ENCODE measurements at places on chromosomes 16 and 17. TPM values are rescaled to one million over a fixed set of nuclear protein-coding genes. Genes with fewer than 3 reads are reported as not detected.

Gene CPHXL2
- total RNA-seq, result not detected

- no peak for DNase-seq
- H3K27me3 ChIP-seq, result no peaks in the 10 kb centered on the region
- no peaks in the 10 kb centered on the region for H3K4me1 ChIP-seq
Observed at GRCh38 chr16:64900517-64900916, 221.3 kb downstream of the CDH11 start.

DNA sequence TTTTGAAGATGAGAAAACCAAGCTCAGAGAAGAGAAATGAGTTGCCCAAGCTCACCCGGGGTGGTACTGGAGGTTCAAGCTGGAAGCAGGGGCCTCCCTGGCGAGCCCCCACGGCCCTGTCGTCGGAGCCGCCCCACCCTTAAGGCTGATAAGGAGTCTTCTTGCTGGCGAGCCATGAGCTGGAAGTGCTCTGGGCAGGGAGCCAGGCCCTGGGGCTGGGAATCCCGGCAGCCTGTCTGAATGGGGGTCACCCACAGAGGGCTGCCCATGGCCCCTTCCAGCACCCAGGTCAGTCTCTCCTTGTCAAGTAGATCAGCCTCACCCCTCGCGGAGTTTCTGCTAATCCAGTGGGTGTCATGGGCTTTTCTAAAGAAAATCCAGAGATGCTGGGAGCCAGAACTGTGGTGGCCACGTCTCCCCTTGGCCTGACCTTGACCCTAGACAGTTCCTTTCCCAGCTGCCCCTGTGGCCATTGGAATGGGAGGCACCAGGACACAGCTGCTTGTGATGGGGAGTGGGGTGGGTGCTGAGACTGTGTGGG lies 1.2 kb upstream of the P2RX1 start:
- no peaks in the 10 kb centered on the region for H3K36me3 ChIP-seq
- no peak for DNase-seq
- no peak overlapping the region for H3K4me3 ChIP-seq
- no peak overlapping the region for H3K27ac ChIP-seq
- no peaks in the 10 kb centered on the region for H3K27me3 ChIP-seq
- H3K4me1 ChIP-seq, result peaks cover 24% of the 10 kb centered on the region

DNA sequence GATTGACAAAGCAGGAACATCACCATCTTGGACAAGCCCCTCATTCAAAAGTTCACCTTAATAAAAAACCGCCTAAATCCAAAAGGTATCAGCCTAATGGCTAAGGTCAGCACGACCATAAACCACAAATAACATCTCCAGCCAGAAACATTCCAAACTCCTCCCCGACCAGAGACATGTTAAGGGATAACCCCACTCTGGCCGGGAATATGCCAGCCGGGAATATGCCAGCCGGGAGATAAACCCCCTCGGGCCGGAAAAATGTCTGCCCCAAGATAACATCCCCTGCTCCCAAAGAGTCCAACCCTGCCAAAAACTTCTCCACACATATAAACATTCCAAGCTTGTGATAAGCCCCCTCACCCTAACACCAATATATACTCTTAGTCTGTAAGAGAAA lies 1.4 kb downstream of the DHX33 start:
- no peaks in the 10 kb centered on the region for H3K27me3 ChIP-seq
- DNase-seq, result no peak
- peaks cover 40% of the 10 kb centered on the region for H3K4me1 ChIP-seq
- H3K27ac ChIP-seq, result no peak overlapping the region

GRCh38 chr17:62075308-62075815 lies 10.3 kb upstream of the MED13 start:
- H3K27ac ChIP-seq, result no peak overlapping the region
- no peak overlapping the region for H3K4me3 ChIP-seq
- no peaks in the 10 kb centered on the region for H3K36me3 ChIP-seq
- DNase-seq, result peak; percentile 38

GRCh38 chr17:78661093-78661770 lies 84.0 kb upstream of the DNAH17 start:
- H3K36me3 ChIP-seq, result no peaks in the 10 kb centered on the region
- H3K4me3 ChIP-seq, result no peak overlapping the region
- H3K27me3 ChIP-seq, result no peaks in the 10 kb centered on the region
- peaks cover 10% of the 10 kb centered on the region for H3K4me1 ChIP-seq
- no peak for DNase-seq
- no peak overlapping the region for H3K27ac ChIP-seq

Gene NDRG4
- total RNA-seq, result 1.6 TPM

Gene MAP1LC3B
- 72.5 TPM for total RNA-seq

DNA sequence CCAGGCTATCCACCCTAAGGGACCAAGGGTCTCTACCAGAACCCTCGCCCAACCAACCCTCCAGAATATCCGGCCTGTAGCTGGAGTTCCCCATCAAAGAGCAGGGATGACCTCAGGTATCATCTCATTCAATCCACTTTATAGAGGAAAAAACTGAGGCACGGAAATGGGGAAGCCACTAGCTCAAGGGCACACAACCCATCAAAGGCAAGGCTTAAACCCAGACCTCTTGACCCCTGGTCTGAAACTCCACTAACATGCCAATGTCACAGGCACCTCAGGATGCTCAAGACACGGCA lies 1.6 kb downstream of the TBC1D10B start:
- H3K27ac ChIP-seq, result peak overlapping the region; percentile 49
- peaks cover 41% of the 10 kb centered on the region for H3K4me1 ChIP-seq
- no peak for DNase-seq
- peaks cover 36% of the 10 kb centered on the region for H3K36me3 ChIP-seq
- H3K4me3 ChIP-seq, result peak overlapping the region; percentile 91
- H3K27me3 ChIP-seq, result peaks cover 3% of the 10 kb centered on the region

Gene TEX14
- total RNA-seq, result 0.14 TPM

Gene HIRIP3
- 40.5 TPM for total RNA-seq

DNA sequence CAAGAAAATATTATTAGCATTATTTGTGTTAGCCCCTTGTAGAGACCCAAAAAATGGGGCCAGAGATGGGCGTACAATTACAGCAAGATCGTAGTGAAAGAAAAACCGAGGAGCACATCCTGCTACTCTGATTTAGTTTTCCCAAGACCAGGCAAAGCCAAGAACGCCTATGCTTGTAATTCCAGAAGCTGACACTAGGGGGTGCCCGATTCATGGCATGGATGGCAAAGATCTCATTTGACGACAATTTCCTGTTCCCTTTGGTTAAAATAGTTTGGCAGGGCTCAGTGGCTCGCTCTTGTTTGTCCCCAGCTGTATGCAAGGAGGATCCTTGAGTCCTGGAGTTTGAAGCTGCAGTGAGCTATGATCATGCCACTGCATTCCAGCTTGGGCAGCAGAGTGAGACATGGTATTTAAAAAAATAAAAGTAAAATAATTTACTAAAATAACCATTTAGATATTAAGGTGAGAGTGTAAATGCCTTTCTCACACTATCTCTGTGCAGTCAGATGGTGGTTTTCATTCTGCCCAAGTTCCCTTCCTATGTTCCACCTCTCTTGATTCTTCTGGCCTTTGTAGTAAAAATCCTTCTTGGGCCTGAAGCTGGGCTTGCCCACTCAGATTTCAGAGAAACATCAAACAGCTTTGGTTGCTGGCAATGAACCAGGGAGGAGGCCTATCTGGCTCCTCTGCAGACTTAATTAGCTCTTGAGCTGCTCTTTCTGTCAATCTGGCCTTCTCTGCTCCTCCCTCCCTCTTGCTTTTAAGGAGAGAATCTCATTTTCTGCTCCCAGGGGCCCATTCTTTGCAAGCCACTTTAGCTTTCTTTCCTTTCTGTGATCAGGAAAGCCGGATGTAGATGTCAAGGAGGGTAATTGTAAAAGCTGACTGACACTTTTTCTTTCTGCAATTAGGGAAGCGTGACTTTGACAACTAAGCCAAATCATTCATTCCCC lies 31.2 kb downstream of the TMEM238L start:
- peak; percentile 60 for DNase-seq
- no peaks in the 10 kb centered on the region for H3K4me1 ChIP-seq
- H3K36me3 ChIP-seq, result peaks cover 5% of the 10 kb centered on the region
- H3K27me3 ChIP-seq, result no peaks in the 10 kb centered on the region
- no peak overlapping the region for H3K4me3 ChIP-seq

- H3K27me3 ChIP-seq, result peaks cover 5% of the 10 kb centered on the region
- H3K27ac ChIP-seq, result no peak overlapping the region
- no peaks in the 10 kb centered on the region for H3K36me3 ChIP-seq
- no peaks in the 10 kb centered on the region for H3K4me1 ChIP-seq
Observed at GRCh38 chr16:70644763-70645597, 1.4 kb upstream of the IL34 start.

Gene UNC45B
- total RNA-seq, result 0.07 TPM

- no peak for DNase-seq
- peaks cover 3% of the 10 kb centered on the region for H3K27me3 ChIP-seq
- H3K4me3 ChIP-seq, result no peak overlapping the region
- no peaks in the 10 kb centered on the region for H3K4me1 ChIP-seq
- H3K36me3 ChIP-seq, result no peaks in the 10 kb centered on the region
Observed at GRCh38 chr17:42893359-42893758, 7.2 kb upstream of the G6PC1 start.

DNA sequence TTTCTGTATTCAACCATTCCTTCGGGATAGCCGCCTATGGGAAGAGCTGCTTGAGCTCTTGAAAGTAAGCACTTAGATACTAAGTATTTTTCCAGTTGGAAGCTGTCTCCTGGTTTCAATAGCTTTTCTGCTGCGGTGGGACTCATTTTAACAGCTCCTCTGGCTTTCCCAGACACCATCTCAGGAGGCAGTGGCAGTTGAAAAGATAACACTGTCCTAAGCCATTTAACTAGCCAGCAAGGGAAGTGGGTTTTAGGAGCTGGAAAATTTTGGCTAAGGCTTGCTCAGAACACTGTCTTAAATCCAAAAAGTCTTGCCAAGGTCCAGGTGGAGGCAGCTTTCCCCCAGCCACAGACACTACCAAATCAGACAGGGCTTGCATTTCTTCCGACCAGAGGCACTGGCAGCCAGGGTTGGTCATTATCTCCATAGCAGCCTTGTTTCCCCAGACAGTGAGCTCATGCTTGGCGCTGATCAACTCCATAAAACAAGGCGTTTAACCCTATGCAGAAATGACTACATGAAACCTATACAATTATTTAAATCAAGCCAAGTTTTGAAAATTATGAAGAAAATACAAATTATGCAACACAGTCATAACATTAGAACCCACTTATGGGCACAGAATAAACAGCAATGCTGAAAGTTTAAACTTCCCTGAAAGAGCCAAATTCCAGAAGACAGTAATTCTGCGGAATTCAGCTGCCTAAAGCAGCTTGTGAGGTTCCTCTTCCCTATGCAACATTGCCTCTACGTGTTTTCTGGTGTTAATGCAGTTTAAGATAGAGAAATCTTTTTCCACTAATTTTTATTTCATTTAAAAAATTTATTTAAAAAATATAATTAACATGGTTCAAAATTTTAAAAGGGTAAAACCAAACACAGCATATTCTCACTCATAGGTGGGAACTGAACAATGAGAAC lies 25.0 kb downstream of the GABARAPL2 start:
- no peaks in the 10 kb centered on the region for H3K27me3 ChIP-seq
- DNase-seq, result no peak
- no peak overlapping the region for H3K4me3 ChIP-seq

- H3K27me3 ChIP-seq, result no peaks in the 10 kb centered on the region
- H3K27ac ChIP-seq, result no peak overlapping the region
- DNase-seq, result no peak
- H3K36me3 ChIP-seq, result no peaks in the 10 kb centered on the region
- H3K4me3 ChIP-seq, result no peak overlapping the region
Observed at GRCh38 chr17:65166787-65167186, 29.6 kb downstream of the RGS9 start.

DNA sequence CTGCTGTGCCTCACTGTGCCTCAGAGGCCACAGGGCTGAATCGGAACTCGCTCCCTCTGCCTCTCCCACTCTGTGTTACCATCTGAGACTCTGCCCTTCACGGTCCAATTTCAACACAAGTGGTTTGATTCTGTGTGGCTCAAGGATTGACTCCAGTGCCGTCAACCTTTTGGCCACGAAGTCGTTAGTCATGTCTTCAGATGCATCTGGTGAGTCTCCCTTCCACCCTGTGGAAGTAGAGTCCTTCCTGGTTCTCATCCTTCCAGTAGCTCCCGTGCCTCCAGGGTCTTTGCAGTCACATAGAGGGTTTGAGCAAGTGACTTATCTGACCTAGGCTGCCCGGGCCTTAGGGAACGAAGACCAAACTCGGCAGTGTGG lies 51.2 kb downstream of the PGS1 start:
- no peak overlapping the region for H3K4me3 ChIP-seq
- no peak overlapping the region for H3K27ac ChIP-seq
- DNase-seq, result no peak
- no peaks in the 10 kb centered on the region for H3K4me1 ChIP-seq

Gene PAFAH1B1
- 173 TPM for total RNA-seq

Gene PAGR1
- 21.9 TPM for total RNA-seq

DNA sequence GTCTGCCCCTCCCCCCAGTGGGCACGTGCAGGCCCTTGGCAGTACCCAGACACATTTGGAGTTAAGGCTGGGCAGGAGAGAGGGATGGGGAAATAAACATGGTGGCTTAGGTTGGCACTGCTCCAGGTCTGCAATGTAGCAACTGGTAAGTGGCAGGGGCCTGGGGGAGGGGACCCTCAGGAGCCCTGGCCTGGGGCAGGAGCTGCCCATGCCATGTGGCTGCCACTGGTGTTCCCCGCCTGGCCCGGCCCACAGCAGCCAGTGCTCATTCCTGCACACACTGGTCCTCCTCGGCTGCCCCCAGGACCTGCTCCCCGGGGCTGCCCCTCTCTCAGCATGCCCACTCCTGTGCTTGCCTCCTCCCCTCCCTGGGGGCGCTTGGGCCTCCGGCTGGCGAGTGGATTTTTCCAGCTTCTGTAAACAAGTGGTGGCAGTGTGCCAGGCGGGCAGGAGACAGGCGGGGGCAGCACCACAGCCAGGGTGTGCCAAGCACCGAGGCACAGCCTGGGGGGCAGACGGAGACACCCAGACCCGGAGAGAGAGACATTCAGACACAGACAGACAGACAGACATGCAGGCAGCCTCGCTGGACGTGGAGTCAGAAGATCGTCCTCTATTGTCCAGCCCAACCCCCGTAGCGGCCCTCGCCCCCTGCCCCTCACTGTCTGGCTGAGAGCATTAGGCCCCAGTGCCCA lies 9.4 kb downstream of the THRA start:
- peaks cover 45% of the 10 kb centered on the region for H3K4me1 ChIP-seq
- no peak overlapping the region for H3K27ac ChIP-seq
- DNase-seq, result no peak
- no peak overlapping the region for H3K4me3 ChIP-seq

- no peak for DNase-seq
- H3K27ac ChIP-seq, result no peak overlapping the region
- peaks cover 2% of the 10 kb centered on the region for H3K4me1 ChIP-seq
- H3K27me3 ChIP-seq, result peaks cover 55% of the 10 kb centered on the region
- no peaks in the 10 kb centered on the region for H3K36me3 ChIP-seq
Observed at GRCh38 chr17:34257299-34257985, 2.4 kb downstream of the CCL2 start.

GRCh38 chr16:70770626-70771552 lies 30.1 kb downstream of the VAC14 start:
- no peak overlapping the region for H3K4me3 ChIP-seq
- no peak overlapping the region for H3K27ac ChIP-seq
- no peaks in the 10 kb centered on the region for H3K4me1 ChIP-seq
- H3K27me3 ChIP-seq, result no peaks in the 10 kb centered on the region
- peaks cover 15% of the 10 kb centered on the region for H3K36me3 ChIP-seq

Measured in activated CD4-positive, alpha-beta memory T cell treated with anti-CD3 and anti-CD28 coated beads for 36 hours (primary cell).